ENCODE measurements at places on chromosomes 3 and 15.

GRCh38 chr15:91073077-91073476, 27.0 kb upstream of the SV2B start:
- no peak overlapping the region for H3K4me3 ChIP-seq
- peaks cover 11% of the 10 kb centered on the region for H3K4me1 ChIP-seq
- peaks cover 9% of the 10 kb centered on the region for H3K27me3 ChIP-seq
- H3K27ac ChIP-seq: no peak overlapping the region
- DNase-seq: no peak

DNA sequence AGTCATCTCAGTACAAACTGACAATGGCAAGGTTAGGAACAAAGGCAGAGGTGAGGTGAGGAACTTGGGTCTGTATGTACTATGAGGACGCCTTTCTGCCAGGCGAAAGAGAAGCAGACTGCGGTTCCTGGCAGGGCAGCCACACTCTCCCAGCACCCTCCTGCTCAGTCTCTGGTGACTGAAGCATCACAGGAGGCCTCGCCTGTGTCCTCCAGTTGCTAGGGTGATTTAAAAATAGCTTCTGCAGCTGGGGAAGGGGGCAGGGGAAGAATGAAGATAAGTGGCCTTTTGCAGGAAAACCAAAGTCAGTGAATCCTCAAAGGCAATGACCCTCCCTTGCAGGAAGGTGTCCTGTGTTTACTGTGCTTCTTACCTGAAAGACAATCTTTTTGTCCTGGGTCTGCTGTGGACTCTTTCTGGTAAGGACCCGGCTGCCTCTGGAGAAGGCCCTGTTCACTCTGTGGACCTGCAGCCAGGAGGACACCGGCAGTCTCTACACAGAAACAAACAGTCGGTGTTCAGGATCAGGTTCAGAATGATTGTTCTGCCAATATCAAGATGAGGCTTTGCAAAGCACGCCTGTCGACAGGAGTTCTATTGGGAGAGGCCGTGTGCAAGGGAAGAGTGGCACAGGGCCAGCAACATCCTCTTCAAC, 65.7 kb upstream of the DGKG start:
- no peak overlapping the region for H3K4me3 ChIP-seq
- no peak for DNase-seq
- peaks cover 76% of the 10 kb centered on the region for H3K27me3 ChIP-seq
- H3K36me3 ChIP-seq: no peaks in the 10 kb centered on the region

DNA sequence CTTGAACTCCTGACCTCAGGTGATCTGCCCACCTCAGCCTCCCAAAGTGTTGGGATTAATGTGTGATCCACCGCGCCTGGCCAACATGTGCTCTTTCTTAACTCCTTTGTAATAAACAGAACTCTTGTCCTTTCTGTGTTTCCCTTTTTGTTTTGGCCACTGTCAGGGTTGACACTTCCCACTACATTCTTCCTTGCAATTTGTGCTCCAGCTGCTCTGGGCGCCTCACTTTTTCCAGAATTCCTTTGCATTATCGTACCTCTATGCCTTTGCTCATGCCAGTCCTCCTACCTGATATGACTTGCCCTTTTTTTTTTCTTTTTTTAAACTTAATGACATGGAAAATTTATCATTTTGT, 38.8 kb upstream of the SMAD3 start:
- peak overlapping the region; percentile 21 for H3K27ac ChIP-seq
- H3K4me1 ChIP-seq: peaks cover 46% of the 10 kb centered on the region
- no peak for DNase-seq
- H3K27me3 ChIP-seq: no peaks in the 10 kb centered on the region
- H3K36me3 ChIP-seq: peaks cover 8% of the 10 kb centered on the region
- H3K4me3 ChIP-seq: no peak overlapping the region

DNA sequence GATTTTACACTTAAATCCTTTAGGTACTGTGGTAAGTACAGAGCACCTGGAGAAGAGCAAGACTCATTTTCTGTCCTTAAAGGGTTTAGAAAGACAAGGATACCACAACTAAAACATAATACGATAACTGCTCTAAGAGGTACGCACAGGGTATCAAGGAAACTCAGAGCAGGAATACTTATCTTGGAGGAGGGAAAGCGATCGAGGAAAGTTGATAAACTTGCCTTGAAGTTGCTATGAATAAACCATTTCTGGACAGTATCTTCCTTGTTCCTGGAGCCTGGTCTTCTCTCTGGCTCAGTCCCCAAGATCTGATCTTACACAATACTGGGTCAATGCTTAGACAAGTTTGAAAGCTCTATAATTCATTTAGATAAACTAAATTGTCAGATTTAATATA, 17.6 kb upstream of the GATM start:
- H3K36me3 ChIP-seq: no peaks in the 10 kb centered on the region
- H3K27ac ChIP-seq: no peak overlapping the region
- DNase-seq: no peak

- no peaks in the 10 kb centered on the region for H3K36me3 ChIP-seq
- no peaks in the 10 kb centered on the region for H3K4me1 ChIP-seq
- H3K27me3 ChIP-seq: no peaks in the 10 kb centered on the region
- H3K27ac ChIP-seq: no peak overlapping the region
- DNase-seq: peak; percentile 75
Observed at GRCh38 chr15:92091155-92091734, 237.7 kb downstream of the SLCO3A1 start.

Data from Calu3 (cell line).